NCI-H2081 treated with DMSO at 0.1 percent for 48 hours (cell line): ENCODE measurements at places on chromosomes 2 and 18.

DNA sequence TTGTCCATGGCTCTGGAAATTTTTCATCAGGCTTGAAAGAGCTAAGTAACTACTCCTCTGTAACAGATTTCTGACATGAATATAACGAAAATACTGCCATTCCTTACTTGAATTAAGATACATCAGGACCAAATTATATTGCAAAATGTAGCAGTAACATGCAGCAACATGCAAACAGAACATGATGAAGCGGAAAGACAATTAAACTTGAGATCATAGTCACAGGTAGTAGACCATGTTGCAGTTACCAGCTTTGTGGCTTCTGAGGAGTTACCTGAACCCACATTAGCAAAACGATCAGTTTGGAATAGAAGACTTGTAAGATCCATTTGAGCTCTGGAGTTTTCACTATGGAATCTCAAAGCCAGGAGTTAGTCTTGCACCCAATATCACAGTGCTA, 76.2 kb downstream of the MREG start:
- DNase-seq = no peak

DNA sequence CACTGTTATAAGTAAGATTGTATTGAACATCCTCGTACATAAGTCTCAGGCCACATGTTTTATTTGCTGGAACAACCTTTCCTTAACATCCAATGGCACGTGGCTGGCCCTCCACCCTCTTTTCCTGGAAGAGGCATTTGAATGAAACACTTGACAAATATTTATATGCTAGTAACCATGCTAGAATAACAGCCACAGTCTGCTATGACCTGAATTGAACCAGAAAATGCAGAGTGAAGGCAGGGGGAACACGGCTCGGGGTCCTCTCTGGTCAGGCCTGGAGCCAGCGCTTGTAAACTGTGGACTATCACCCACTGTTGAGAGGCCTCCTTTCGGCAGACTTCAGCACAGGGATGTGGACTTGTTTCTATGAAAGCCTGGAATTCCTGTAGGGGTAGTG, 198.2 kb upstream of the COPS8 start:
- DNase-seq = no peak

DNA sequence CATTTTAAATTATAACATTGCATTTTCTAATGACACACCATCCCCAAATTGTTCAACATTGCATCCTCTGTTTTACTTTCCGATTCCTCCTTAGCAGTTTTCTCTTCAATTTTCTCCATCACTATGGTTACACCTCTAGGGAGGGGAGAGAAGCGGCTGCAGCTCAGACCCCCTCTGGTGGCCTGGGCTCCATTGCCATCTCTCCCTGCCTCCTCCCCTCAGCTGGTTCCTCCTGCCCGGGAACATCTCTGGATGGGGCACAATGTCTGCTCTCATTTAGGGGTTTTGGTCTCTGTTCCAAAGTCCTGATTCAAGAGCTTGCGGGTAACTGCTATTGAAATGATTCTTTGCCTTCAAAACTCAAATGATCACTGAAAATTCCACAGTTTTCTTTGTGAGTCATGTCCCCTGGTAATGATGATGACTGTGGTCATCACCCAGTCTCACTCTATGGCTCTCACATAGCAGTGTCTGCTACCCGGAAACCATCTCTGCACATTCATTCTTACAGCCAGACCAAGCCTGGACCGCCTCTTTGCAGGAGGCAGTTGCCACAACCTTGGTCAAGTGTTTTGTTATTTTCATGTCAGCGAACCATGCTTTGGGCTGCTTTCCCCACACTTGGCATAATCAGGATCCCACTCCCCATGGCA, 263.9 kb downstream of the ALPK2 start:
- no peak for DNase-seq

DNA sequence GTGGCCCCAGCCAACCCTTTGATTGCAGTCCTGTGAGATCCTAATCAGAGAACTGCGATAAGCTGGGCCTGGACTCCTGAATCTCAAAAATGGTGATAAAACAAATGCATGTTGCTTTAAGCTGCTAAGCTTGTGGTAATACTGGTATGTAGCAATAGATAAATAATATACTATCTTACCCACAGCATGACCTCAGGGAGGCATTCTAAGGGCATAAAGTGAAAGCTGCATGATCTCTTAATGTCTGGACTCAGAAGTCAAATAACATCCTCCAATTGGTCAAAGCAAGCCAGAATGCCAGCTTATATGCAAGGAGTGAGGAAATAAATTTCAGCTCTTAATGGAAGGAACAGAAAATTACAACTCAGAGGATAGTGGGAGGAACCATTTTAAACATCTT, 246.1 kb downstream of the FSIP2 start:
- DNase-seq = no peak

- no peak for DNase-seq
These were observed 42.0 kb downstream of the MCFD2 start for GRCh38 chr2:46873604-46874068.

- no peak for DNase-seq
These were observed 5.4 kb downstream of the METTL21A start for GRCh38 chr2:207619764-207620203.

DNA sequence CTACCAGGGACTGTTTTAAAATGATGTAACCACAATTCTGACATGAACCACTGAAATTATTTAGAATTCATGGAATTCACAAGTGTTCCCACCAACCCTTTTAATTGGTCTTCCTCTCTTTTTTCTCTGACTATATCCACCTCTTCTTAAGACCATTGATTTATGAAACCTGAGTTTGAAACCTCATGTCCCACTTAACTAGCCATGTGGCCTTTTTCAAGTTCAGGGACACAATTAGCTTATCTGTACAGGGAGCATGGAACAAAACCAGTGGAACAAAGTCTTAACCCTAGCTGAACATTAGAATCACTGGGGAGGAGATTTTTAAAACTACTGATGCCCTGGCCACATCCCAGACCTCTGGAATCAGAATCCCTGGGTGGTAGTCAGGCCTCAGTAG, 41.6 kb upstream of the TMEM163 start:
- DNase-seq = no peak

DNA sequence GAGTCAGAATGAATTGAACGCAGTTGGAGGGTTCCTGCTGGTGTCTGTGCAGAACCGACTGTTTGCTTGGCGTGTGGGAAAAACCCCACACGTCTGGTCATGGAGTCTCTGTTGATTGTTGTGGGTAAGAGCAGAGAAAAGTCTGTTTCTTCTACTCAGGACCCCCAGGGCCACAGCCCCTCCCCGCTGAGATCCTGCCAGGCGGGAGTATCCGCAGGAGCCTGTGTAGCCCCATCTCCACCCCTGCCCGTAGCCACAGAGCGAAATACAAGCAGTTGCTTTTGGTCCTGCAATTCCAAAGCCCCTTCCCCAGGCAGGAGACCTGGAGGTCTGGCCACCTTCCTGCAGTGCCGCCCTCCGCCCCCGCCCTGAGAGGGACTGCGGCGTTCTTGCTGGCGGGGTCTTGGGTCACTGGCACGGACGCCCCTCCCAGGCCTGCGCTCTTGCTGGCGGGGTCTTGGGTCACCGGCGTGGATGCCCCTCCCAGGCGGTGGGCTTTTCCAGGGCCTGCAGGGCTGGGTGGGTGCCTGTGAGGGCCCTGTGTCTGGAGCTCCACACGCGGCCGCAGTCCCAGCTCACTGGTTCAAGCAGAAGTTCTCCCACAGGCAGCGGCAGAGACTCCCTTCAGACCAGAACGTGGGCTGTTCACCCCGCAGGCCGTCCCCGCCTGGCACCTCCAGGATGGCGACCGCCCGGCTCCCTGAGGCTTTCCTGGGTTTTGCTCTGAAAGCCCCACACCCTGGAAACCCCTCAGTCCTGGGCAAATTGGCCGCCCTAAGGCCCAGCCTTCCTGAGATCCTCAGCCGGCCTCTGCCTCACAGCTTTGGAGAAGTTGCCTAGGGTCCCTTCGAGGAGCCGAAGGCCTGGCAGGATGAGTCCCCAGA, 76.0 kb upstream of the CTDP1 start:
- DNase-seq = no peak

DNA sequence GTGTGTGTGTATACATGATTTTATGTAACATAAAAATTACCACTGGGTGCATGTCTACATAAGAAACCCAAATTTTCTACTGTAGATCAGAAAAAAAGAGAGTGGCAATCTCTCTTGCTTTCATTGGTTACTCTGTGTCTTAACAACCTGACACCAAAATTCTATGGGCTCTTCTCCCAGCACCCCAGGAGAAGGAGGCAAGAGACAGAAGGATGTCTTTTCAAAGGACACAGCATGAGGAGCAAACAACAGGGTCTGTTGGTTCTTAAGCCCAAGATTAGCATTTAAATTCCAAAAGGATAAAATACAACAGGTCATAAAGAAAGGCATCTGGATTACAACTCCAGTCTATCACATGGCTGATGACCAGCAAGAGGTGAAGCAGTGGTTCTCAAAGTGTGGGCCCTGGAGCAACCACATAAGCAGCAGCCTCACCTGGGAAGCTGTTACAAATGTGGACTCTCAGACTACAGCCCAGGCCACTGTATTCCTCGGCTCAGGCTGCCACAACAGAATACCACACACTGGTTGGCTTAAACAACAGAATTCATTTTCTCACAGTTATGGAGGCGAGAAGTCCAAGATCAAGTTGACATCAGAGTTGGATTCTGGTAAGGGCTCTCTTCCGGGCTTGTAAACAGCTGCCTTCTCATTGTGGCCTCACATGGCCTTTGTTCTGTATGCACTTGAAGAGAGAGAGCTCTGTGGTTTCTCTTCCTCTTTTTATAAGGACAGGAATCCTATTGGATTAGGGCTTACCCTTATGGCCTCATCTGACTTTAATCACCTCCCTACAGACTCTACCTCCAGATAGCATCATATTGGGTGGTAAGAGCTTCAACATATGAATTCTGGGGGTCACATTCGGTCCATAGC, 79.8 kb upstream of the RNF152 start:
- DNase-seq = no peak

- no peak for DNase-seq
These were observed 482.9 kb upstream of the HS6ST1 start for GRCh38 chr2:128801576-128801975.

GRCh38 chr2:166375736-166376487, at the start of gene SCN9A:
Gene SCN9A, minus strand, starts transcription at chr2:166375944. Its CDS starts 64,188 bp downstream, at chr2:166311756.
- DNase-seq = peak; percentile 25

- no peak for DNase-seq
These were observed 219.4 kb upstream of the NRXN1 start for GRCh38 chr2:51251356-51251755.

DNA sequence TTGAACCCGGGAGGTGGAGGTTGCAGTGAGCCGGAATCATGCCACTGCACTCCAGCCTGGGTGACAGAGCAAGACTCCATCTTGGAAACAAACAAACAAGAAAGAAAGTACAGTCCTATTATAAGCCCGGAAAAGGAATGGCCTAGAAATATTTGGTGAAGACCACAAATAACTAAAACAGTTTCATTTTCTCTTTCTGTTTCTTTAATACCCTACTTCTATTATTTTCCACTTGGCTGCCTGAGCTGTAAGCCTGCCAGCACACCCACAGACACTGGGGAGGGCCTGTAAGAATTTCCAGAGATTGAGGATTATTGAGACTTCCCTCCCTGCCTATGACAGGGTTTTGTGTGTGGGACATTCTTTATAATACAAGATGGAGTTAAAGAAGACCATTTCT, 188.0 kb upstream of the DCC start:
- DNase-seq = no peak

DNA sequence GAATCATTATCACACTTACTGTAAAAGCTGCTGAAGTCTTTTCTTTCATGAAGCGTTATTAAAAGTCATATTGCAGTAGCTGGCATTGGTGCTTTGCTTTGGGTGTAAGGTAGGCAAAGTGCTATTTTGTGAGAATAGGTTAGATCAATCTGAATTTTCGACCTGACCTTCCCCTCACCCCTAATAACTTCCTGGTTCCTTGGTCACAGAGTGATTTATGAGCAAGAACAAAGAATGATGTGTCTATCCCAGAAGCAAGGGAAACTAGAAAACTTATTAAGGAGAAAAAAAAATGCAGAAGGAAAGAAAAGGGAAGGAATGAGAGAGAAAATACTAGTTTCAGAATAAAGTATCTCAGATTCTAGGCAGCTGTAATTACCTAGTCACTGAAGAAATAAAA, 163.1 kb upstream of the MEIS1 start:
- DNase-seq = no peak

GRCh38 chr18:56890632-56891031, 239.5 kb downstream of the WDR7 start:
- DNase-seq = no peak

DNA sequence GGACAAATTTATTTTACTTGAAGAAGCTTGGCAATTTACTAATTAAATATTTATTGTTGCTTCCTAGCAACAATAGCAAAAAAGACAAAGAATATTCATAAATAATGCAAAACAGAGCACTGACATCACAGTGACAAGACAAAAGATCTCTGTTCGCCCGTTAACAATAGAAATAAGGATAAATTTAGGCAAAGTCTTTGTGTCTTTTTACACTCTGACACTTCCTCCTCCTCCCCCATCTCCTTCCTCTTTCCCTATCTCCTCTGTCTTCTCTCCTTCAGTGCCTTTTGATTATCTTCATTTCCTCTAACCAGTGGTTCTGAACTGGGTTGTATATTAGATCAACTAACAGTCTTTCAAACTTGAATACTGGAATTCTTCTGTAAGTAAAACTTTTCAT, 808.4 kb downstream of the ERBB4 start:
- no peak for DNase-seq

DNA sequence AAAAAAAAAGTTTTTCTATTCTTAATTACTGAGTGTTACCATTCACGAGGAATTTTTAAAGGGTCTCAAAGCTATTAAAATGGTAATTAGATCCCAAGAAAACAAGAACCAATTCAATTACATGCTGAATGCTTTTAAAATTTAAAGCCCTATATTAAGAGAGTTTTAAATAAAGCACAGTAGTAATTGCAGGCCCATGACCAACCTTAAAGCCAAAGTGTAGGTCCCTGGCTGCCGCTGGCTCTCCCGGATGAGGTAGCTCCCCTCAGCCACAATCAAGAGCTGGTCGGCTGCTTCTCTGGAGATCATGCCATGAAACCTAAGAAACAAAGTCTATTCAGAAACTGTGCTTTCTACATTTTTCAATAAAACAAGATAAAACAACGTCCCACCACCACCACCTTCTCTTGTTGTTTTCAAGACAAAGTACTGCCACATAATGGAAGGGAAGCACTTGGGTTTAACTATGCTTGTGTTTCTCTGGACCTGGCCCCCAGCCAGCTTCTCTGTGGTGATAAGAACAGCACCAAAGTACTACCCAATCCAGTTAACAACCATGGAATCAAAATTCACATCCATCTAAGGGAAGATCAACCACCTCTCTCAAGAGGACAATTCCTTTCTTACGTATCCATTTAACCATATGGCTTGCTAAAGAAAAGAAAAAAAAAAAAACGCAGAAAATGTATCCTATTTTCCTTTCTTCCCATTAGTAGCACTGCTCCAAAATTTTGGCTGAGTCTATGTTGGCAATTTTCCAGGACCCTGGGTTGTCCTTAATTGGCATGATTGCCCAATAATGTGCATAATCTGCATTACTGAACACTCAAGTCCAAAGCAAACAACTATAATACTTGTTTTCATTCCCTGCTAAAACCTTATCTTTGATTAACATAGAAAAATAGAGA, 90.1 kb downstream of the CHN1 start:
- DNase-seq = no peak
